Stimulated activated CD8-positive, alpha-beta memory T cell treated with anti-CD3 and anti-CD28 coated beads, Interleukin-15, amount 100 ng/mL, for 24 hours (primary cell): ENCODE measurements at places on chromosomes 6 and 20.

- no peak for DNase-seq
Measured at GRCh38 chr20:16902662-16903061, 154.5 kb downstream of the OTOR start.

DNA sequence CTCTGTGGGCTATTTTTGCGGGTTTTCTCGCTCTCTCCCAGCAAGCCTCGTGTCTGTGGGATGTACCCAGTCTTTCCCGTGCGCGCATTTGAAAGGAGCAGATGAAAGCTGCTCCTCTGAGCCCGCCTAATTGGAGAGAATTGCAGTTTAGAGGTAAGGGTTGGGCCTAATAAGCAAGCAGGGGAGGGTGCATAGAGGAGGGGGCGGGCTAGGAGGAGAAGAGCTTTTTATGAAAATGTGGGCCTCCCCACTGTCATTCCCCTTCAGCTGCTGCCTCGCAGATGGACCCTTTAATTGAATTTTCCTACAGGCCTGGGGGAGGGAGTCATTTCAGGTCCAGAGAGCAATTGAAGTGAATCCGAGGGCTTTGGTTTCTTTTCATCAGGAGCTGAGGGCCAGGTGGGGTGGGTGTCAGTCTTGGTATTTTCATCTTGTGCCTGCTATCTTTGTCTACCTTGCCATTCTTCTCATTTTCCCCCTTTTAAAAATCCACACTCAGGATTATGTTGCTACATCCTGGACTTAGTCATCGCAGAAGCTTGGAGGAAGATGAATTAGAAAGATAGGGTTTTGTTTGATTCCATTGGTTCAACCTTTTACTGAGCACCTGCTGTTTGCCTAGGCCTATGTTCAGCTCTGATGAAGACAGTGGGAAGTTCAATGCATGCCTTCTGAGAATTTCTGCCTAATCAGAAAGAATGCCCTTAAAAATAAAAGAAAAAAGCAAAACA lies 423.4 kb downstream of the CD83 start:
- no peak for DNase-seq

DNA sequence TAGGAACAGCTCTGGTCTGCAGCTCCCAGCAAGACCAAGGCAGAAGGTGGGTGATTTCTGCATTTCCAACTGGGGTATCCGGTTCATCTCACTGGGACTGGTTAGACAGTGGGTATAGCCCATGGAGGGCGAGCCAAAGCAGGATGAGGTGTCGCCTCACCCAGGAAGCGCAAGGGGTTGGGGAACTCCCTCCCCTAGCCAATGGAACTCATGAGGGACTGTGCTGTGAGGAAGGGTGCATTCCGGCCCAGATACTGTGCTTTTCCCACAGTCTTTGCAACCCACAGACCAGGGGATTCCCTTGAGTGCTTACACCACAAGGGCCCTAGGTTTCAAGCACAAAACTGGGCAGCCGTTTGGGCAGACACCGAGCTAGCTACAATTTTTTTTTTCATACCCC lies 21.8 kb downstream of the HDDC2 start:
- DNase-seq: no peak

- no peak for DNase-seq
Measured at GRCh38 chr20:23063581-23063980, 14.1 kb upstream of the THBD start.

DNA sequence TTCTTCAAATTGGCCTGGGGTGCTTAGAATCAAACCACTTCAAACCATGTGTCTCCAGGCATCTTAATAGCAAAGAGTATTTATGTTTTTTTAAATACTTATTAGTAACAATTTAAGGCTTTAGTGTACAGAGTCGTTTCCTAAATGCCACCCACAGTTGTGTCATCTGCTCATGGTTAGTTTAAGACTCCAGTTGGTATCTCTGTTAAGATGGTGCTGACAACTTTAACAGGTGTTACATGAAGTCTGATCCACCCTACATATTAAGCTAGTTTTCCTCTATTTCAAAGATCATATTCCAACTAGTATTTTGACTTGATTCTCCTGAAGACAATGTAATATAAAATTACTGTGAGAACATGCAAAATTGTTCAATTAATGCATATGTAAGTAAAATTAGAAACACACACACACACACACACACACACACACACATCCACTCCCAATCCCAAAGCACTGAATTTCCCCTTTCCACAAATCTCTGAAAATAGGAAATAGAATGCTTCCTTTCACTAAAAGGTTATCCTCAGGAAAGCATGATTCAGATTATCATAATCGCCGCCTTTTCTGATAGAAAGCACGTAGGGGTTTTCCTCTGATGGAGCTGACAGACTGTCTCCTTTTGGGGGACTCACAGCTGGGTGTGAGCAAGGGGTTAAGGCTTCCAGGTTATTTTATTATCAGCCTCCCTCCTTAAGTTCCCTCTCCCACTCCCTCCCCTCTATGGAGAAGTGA lies 10.5 kb downstream of the CNKSR3 start:
- no peak for DNase-seq

GRCh38 chr6:71579902-71580301 lies 291.3 kb downstream of the OGFRL1 start:
- DNase-seq: no peak

GRCh38 chr6:166586424-166587156 lies at the start of gene RAMACL:
RAMACL (minus strand) TSS chr6:166586678; CDS start chr6:166586477, 201 bp downstream.
- DNase-seq: no peak
